ENCODE measurements at places on chromosomes 5 and 9. TPM values are rescaled to one million over a fixed set of nuclear protein-coding genes. Genes with fewer than 3 reads are reported as not detected.

DNA sequence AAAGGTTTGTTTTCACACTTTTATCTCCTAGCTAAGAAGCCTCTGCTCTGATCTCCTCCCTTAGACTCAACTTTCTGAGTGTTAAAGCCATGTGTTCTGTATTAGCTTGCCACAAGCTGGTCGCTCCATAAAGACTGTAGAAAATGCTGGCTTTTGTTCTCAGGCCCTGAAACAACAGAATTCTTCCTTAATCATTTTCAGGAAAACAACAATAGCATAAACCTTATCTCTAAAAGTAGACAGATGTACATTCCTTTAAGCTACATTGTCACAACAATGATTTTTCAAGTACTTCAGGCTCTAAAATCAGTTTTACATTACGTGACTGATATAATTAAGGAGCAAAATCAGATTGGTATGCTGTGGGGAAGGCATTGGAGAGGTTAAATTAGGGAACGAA is 41.9 kb downstream of the VCAN start:
- H3K27me3 ChIP-seq: no peaks in the 10 kb centered on the region
- DNase-seq: no peak
- H3K36me3 ChIP-seq: no peaks in the 10 kb centered on the region
- H3K4me1 ChIP-seq: no peaks in the 10 kb centered on the region
- H3K27ac ChIP-seq: no peak overlapping the region

TTLL11 gene
- polyA plus RNA-seq: 4.0 TPM

DNA sequence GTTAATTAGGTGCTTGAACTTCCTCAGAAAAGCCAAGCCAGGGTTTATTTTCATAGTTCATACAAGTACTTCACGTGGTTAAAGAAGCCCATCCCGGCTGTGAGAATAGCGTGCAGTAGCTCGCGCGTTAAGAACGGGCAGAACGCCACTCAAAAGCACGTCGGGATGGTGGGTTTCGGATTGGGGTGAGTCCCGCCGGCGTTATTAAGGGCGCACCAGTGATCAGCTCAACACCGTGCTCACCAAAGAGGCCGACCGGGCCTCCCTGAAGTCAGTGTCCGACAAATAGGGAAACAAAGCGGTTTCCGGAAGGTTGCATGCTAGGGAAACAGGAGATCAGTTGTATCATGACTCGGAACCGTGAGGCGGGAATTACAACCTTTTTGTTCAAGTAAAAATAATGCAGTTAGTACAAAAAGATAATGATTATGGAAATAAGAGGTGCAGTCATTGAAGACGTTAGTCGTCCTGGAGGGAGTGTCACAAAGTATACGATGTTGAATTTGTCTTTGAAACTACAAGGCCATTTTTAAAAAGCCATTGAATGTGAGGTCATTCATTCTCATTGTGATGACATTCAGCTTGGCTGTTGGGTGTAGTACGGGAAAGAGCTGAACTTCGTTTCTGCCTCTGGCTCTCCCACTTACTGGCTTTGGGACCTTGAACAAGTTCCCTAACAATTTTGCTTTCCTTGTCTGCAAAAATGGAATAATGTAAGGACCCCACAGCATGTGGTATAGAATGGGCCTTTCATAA is 992 bp downstream of the SETD9 start:
- H3K27me3 ChIP-seq: peaks cover 15% of the 10 kb centered on the region
- DNase-seq: no peak
- peaks cover 6% of the 10 kb centered on the region for H3K4me1 ChIP-seq
- H3K27ac ChIP-seq: peak overlapping the region; percentile 79

SV2C gene
- polyA plus RNA-seq: 0.27 TPM

Data from thymus (tissue), 14 donors.